SHP77 treated with DMSO at 0.1 percent for 48 hours (cell line): ENCODE measurements at places on chromosomes 1 and 21.

DNA sequence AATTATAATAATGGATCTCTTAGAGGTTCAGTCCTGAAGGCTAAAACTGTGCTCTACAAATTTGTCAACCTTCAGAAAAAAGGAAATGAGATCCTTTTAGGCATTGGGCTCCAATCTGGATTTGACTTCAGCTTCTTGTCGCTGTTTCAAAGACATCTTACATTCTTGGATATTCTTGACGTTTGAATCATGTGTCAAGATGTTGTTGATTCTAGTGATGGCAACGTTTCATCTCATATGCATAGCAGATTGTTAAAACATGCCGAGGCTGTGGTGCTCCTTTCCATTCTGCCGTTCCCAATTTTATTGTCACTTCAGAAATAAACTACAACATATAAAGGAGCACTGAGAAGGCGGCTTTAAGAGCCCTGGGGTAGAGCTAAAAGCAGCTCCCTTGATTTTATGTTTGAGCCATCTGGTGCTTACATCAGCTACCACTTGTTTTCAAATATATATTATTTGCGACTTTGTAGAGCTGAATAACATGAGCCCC, 467.6 kb upstream of the ZRANB2 start:
- no peak for DNase-seq

DNA sequence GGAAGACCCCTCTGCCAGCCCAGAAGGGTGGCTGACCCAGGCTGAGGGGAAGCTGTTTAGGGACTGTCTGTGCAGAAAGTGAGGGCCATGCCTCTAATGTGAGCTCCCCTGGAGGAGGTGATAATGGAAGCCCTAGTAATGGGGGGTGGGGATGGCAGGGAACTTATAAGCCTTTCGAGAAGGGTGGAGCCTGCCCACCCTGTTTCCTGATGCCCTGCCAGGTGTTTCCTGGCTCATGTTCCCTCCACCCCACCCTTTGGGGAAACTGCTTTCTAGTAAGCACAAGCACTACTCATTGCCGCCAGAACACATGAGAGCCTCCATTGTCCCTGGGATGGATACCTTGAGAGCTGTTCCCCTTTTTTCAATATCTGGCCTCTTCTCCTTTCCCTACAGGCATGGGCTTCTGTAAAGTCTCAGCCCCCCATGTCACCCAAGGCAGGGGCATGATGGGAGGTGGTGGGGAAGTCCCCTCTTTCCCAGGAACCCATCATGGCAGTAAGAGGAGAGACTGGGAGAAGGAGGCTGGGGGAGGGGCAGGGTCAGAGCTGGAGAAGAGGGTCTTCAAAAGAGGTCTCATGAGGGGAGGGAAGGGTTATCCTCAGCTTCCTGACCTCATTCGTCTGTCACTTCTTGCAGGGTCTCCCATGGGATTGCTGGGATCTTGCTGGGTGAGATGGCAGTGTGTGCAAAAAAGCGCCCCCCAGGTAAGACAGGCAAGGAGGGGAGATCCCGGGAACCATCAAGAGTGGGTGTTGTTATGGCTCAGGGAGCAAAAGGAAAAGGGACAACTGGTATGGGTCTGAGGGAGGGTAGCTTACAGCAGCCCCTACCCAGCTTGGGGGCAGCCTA, 2.4 kb downstream of the ATP8B2 start:
- DNase-seq: no peak

- no peak for DNase-seq
These were observed 3.6 kb upstream of the KCNT2 start for GRCh38 chr1:196611873-196612272.

- no peak for DNase-seq
These were observed 37.3 kb upstream of the PIGV start for GRCh38 chr1:26750428-26750827.

DNA sequence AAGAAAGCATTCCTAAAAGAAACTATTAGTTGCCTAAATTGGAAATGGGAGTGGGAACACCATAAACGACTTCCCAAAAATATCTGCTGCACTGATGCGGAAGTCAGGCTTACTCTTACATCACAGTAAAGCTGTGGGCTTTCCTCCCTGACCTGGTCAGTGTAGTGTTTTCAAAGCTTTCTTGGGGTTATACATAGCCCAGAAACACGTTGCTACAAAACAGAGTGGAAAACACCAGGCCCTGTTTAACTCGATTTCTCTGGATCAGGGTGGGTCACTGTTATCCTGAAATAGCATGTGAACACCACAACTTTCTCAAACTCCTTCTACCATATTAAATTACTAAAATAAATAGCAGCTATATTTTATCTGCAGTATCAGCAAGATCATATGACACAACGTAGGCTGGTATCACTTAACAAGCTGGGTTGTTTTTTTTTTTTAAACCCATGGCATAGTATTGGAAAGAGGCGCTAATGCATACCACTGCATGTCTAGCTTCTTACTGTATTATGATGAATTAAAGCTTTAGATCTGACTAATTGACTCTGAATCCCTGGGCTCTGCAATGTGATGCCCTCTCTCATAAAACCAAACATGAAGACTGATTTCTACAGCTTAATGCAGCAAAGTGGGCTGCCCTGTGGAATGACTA, 184.6 kb downstream of the TGFB2 start:
- no peak for DNase-seq

DNA sequence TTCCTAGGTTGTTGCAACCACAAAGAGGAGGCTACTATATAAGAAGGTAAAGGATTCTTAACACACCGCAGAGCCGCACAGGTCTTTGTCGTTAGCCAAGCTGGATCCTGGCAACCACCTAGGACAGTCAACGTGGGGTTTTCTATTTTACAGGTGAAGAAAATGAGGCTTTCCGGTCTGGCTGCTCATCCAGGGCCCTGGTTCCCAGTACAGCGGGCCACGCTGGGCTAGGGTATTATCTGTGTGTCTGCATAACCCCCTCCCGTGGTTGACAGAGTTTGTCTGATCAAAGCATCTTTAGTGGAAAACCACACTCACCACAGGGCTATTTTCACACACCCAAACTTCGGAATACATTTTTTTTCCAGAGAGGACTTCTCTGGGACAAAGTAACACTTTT, 39.0 kb upstream of the PDE9A start:
- DNase-seq: no peak

DNA sequence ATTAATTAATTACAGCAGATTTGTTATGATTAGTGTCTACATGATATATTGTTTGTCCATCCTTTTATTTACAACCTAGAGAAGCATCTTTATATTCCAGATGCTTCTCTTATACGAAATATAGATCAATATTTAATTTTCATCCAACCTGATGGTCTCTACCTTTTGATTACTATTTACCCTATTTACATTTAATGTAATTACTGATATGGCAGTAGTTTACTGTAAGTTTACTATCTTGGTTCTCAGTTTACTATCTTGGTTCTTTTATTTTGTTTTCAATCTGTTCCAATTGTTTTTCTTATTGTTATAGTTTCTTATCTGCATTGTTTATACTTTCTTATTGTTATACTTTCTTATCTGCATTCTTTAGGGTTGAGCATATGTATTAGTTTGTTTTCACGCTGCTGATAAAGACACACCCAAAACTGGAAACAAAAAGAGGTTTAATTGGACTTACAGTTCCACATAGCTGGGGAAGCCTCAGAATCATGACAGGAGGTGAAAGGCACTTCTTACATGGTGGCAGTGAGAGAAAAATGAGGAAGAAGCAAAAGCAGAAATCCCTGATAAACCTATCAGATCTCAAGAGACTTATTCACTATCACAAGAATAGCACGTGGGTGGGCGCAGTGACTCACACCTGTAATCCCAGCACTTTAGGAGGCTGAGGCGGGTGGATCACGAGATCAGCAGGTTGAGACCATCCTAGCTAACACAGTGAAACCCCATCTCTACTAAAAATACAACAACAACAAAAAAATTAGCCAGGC, 28.9 kb downstream of the FAF1 start:
- no peak for DNase-seq

GRCh38 chr1:33349081-33349759, 28.3 kb upstream of the A3GALT2 start:
- no peak for DNase-seq

DNA sequence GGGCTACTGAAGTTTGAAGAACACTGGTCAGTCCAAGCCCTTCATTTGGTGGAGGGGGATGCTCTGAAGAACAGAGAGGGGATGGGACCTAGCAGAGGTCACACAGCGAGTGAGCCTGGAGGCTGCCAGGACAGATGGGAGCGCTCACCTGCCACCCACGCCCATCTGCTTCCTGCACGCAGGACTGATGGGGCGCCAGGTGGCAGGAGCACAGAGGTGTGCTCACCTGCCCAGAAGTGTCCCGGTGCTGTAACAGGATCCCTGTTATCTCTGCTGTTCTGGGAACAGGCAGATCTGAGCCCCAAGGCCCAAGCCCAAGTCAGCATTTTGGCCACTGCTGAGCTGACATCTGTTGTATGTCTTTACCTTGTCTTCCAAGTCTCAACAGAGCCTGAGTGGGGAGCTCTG, 40.5 kb downstream of the EPHB2 start:
- no peak for DNase-seq

DNA sequence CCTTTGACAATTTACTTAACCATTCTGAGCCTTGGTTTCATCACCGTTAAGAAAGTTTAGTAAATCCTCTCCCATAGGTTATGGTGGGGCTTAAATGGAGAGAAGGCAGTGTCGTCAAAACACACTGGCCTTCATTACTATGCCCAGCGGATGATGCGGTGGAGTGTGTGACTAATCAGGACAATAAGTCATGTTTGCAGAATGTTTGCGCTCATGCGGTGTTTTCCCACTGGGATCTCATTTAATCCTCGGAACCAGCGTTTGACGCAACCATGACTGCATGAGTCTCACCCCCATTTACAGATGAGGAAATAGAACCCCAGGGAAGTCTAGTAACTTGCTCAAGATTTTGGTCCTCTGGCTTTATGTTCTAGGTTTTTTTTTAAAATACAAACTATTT, 17.5 kb downstream of the SLC26A9 start:
- DNase-seq: no peak

DNA sequence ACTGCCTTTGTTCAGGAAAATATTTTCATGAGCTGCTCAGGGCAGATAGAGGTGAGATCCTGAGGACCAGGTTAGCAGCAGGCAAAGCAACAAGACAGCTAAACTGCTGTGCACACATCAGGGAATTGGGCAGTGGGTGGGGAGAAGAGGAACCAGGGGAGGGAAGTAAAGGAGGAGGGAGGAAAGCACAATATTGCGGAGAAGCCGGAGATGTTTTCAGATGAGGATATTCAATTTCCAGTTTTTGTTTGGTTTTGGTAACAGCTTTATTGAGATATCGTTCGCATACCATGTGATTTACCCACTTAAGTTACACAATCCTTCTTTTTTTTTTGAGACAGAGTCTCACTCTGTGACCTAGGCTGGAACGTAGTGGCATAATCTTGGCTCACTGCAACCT, 34.5 kb downstream of the EPHA10 start:
- no peak for DNase-seq

- no peak for DNase-seq
These were observed 46.7 kb downstream of the EPS15 start for GRCh38 chr1:51472359-51472758.

GRCh38 chr1:228863776-228864175, 128.5 kb downstream of the RHOU start:
- no peak for DNase-seq

DNA sequence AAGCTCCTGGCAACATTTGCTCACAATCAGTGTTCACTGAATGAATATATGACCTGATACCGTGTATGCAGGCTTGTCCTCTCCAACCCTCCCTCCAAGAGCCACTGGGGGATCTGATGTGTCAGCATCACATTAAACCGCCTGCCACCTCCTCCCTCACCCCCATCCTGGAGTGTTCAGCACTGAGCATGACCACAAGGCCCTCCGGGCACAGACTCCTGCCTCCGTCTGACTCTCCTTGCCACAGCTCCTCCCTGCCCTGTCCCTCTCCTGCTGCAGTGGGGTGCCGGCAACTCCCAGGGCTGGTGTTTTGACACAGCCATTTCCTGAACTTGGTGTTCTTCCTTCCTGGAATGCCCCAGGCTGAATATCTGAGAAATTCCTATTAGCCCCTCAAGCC, 136.7 kb downstream of the FCRL5 start:
- no peak for DNase-seq

DNA sequence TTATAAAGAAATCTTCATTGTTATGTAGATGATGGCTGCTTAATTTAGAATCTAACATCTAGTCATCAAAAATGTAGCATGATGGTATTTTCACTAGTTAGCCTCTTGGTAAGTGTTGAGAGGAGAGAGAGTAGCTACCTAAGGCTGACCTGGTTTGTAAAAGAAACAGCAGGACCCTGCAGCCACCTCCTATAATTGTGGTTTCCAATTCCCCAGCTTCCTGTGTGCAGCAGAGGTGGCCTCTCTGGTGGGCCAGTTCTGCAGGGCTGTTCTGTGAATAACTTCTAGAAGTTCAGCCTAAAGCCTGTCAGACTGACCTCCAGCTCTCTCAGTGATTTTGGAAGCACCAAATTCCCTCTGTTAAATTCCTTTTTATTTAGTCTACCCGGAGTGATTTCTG, 246.4 kb upstream of the LRRC7 start:
- no peak for DNase-seq

GRCh38 chr1:116933606-116934515, 24.1 kb downstream of the PTGFRN start:
- no peak for DNase-seq

GRCh38 chr1:173639102-173639501, 4.0 kb downstream of the TEX50 start:
- no peak for DNase-seq

DNA sequence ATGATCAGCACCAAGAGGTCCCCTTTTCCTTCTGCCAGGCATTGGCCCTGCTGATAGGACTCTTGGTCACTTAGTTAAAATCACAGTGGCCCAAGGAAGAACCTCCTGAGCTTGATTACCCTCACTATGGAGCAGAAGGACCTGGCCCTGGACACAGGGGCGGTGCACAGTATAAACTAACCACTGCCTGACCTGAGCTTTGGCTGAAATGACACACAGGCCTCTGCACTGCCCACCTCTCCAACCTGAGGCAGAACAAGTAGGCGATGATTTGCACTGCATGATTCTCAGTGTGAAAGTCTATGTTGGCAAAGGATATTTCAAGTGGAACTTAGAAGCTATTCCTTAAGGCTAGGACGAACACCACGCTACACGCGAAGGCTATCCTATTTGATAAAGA, 48.5 kb downstream of the CAPN2 start:
- DNase-seq: no peak

DNA sequence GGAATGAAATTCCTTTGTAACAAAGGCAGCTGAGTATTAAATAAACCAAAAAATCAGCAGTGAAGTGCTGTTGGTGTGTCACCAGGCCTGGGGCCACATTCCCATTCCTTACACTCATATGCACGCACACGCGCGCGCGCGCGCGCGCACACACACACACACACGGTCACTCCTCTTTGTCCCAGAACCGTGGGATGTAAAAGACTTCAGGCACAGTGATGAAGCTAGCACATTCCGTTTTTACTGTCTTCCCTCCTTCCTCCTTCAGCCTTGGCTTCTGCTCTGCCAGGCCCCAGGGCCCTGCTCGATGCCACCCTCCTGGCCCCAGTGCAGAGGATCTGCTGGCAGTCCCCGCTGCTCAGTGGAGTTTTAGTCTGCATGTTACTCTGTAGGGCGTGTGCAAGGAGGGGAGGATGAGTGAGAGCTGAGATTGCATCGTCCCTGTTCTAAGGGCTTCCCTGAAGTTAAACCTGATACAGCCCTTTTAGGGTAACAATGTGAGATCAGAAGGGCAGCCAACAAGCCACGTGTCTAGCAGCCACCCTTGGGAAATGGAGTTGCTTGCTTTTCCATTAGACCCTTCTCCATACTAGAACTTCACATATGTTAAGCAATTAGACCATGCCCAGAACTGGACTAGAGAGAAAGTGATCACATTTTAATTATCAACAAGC, 71.7 kb upstream of the WDR26 start:
- DNase-seq: no peak
